ENCODE measurements at places on chromosomes 12 and 14. TPM values are rescaled to one million over a fixed set of nuclear protein-coding genes. Genes with fewer than 3 reads are reported as not detected.
A peak's percentile ranks its signal among the peaks of the same experiment; 100 is the strongest.

SEL1L gene
- 97.6 TPM for total RNA-seq

GPRC5D gene
- total RNA-seq = not detected

KLHL33 gene
- 0.05 TPM for total RNA-seq

WDHD1 gene
- 8.9 TPM for total RNA-seq

LTBP2 gene
- 114 TPM for total RNA-seq

CLEC1A gene
- 0.60 TPM for total RNA-seq

LTBR gene
- total RNA-seq = 91.5 TPM

NTN4 gene
- total RNA-seq = 52.4 TPM

MRPL51 gene
- 245 TPM for total RNA-seq

COL2A1 gene
- total RNA-seq = not detected

ADAM21 gene
- total RNA-seq = 0.56 TPM

RPL10L gene
- not detected for total RNA-seq

NUP37 gene
- 53.9 TPM for total RNA-seq

SDS gene
- not detected for total RNA-seq

PTPRQ gene
- total RNA-seq = 4.8 TPM

IFNG-AS1 gene
- total RNA-seq = not detected

WNT1 gene
- total RNA-seq = not detected

PELI2 gene
- total RNA-seq = 5.5 TPM

DNA sequence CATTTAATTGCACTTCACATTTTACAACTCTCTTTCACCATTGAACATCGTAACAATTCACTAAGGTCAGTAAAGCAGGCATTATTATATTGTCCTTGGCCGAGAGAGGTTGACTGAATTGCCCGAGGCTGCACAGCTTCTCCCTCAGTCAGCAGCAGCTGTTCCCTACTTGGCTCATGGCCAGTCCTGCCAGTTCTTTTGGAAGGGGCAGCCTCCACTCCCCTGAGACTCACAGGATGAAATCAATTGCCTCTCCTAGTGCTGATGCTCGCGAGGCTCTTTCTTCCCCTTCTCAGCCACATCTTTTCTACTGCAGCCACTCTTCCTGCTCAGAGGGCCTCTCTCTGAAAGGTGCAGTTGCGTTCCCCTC is 79.9 kb upstream of the KCNA1 start:
- no peak for DNase-seq

- DNase-seq = no peak
Observed at GRCh38 chr12:92571169-92571568, 131.6 kb upstream of the PLEKHG7 start.

GRCh38 chr14:33120341-33120740 is 181.7 kb downstream of the NPAS3 start:
- peak; percentile 4 for DNase-seq

- DNase-seq = peak; percentile 78
Observed at GRCh38 chr14:102323102-102323501, 3.6 kb downstream of the ZNF839 start.

GRCh38 chr14:104976198-104977007 is 1.8 kb downstream of the AHNAK2 start:
- peak; percentile 71 for DNase-seq

GRCh38 chr12:45338272-45338671 is 122.4 kb downstream of the ANO6 start:
- DNase-seq = no peak

GRCh38 chr12:2582631-2583030 is 212.1 kb upstream of the FKBP4 start:
- DNase-seq = no peak

DNA sequence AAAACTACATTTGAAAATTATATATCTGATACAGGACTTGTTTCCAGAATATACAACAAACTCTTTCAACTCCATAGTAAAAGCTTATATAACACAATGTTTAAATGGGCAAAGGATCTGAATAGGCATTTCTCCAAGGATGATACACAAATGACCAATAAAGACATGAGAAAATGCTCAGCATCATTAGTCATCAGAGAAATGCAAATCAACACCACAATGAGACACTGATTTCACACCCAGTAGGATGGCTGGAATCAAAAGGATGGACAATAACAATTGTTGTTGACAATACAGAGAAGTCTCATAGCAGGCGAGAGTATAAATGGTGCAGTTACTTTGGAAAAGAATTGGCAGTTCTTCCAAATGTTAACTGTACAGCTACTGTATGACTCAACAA is 394.9 kb downstream of the BCL11B start:
- no peak for DNase-seq

GRCh38 chr14:50985124-50985858 is 41.0 kb upstream of the PYGL start:
- no peak for DNase-seq

DNA sequence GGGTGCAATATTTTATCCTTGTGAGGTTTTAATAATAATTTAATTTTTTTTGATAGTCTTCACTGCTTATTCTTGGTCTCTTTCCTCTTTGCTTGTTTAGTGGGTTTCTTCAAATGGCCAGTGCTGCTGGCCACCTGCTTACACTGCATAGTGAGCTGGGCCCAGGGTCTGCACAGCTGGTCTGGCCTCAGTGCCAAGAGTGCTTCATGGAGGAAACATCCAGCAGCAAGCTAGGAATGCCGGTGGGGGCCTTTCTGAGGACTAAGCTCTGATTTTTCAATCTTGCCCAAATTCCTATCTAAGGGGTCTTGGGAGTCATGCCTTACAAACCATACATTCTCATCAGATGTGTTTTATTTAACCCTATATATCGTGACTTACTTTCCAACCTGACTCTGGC is 13.3 kb upstream of the BDKRB2 start:
- no peak for DNase-seq

- no peak for DNase-seq
Observed at GRCh38 chr12:7092986-7093460, 778 bp upstream of the C1R start.

DNA sequence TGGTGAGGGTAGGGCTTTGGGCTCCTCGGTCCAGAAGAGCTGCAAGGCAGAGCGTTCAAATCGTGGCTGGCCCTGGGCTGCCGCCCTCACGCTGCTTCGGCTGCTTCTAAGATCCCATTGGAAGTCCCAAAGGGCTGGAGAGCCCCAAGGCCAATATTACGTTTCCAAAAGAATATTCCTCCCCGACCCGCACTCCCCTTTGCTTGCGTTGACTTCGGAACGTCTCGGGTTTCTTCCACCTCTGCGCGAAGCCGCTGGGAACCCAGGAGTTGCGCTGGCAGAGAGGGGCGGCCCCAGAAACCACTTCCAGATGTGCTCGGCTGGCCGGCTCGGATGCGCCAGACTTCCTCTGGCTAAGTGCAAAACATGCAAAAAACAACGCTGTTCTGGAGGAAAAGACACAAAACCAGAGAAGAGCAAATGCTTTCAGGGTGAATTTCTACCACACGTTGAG is at the start of gene GLT8D2:
Gene GLT8D2, minus strand, starts transcription at position 285 of the 454 bp plus-strand sequence. CDS start 30,539 bp downstream, outside the sequence.
- DNase-seq = peak; percentile 77

DNA sequence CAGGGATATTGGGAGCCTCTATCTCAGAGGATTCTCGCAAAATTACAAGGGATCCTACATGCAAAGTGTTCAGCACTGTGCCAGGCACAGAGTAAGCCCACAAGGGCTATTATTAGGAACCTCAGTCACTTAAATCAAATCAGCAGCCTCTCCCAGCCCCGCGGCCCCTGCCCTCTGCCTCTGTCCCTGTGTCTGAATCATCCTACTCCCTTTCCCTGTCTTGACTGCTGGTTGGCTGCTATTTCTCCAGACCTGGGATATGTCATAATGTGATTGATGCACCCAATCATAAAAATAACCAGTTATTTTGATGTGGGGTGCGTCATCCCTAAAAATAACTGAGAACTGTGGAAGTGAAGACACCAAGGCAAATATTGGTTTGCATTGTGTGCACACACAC is 176.3 kb downstream of the KSR2 start:
- no peak for DNase-seq

- no peak for DNase-seq
Observed at GRCh38 chr14:50600849-50601248, 40.9 kb downstream of the ATL1 start.

DNA sequence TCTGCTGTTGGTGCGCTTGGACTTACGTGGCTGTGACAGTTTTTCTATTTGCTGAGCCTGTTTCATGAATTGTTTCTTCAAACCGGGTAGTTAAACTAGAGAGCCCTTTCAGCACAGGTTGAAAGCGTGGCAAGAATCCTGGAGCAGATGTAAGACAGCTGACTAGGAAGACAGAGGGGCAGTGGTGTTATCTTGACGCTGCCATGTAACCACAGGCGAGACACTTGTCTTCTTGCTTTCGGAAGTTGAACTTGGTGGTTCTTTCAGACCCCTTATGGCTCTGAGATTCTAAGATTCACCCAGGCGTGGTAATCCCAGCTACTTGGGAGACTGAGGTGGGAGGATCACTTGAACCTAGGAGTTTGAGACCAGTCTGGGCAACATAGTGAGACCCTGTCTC is 4.3 kb downstream of the EMP1 start:
- DNase-seq = no peak

GRCh38 chr14:68806526-68807147 is 13.8 kb upstream of the ZFP36L1 start:
- DNase-seq = no peak

GRCh38 chr14:106681161-106681560 is 1154.8 kb downstream of the TMEM121 start:
- DNase-seq = no peak

DNA sequence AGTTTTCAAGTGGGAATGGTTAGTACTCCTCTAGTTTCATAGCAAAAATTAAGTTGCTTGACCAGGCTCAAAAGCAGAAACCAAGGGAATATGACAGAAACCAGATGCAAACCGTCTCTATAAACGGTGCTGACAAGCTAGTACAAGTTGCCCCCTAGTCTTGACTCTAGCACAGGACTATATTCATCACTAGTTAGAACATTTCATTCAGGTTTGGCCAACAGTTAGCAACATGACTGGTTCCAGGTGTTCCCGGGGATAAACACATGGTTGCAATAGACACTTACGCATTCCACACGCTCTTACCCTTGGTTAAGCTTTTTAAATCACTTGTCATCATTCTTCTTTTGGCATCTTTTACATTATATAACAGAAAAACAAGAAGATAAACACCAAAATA is 103.6 kb downstream of the SCFD1 start:
- no peak for DNase-seq

- peak; percentile 53 for DNase-seq
Observed at GRCh38 chr14:68248481-68249255, 429.1 kb downstream of the RAD51B start.

- DNase-seq = peak; percentile 86
Observed at GRCh38 chr14:72638021-72638420, 255.9 kb downstream of the DPF3 start.

- no peak for DNase-seq
Observed at GRCh38 chr12:65511912-65512311, 233.4 kb downstream of the MSRB3 start.

- peak; percentile 57 for DNase-seq
Observed at GRCh38 chr12:11814374-11814773, 164.9 kb downstream of the ETV6 start.

DNA sequence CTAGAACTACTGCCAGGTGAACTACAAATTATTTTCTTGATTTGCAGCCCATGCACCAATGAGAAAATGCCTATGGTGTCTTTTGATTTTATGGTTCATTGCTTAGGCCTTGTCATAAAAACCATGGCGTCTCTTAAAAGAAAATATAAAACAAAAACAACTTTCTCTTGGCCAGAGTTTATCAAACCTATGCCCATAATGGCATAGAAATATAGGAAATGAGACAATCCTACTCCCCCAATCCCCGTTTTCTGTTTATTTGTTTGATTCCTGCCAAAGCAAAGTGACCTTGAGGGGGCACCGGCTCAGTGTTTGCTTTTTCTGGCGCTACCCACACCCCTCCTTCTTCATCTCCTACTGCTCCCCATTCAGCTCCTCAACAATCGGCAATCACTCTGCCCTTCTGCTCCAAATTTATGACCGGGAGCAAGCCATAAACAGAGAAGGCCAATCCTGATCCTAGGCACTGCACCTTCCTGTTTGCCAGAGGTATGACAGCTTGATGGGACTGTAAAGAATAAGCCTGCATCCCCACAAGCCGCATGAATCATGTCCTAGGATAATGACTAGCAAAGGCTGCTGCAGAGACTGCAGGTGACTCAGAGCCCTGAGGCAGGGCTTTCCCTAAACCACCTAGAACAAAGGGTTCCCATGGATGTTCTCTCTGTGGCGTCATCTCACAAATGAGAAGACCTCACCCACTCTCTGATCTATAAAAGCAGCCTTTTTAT is 874.9 kb downstream of the NRXN3 start:
- peak; percentile 94 for DNase-seq

- DNase-seq = no peak
Observed at GRCh38 chr12:96526110-96526509, 36.7 kb downstream of the CFAP54 start.

GRCh38 chr12:54126696-54127537 is 61.9 kb downstream of the SMUG1 start:
- no peak for DNase-seq

DNA sequence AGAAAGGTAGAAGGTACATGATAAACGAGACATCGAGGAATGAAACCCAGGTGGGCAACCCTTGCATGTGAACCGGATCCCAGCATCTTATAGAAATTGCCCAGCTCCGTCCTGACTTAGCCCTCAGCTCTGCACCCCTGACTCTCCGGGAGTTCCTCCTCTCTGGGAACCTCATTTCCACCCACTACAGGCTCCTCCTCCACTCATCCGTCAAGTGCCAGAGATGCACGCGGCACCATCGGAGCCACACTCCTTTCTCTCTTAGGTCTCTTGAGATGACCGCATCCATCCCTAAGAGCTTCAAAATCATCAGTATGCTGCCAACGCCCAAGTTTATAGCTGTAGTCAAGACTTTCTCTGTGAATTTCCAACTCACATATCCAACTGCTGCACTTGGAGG is 84.7 kb downstream of the TTC7B start:
- DNase-seq = no peak

DNA sequence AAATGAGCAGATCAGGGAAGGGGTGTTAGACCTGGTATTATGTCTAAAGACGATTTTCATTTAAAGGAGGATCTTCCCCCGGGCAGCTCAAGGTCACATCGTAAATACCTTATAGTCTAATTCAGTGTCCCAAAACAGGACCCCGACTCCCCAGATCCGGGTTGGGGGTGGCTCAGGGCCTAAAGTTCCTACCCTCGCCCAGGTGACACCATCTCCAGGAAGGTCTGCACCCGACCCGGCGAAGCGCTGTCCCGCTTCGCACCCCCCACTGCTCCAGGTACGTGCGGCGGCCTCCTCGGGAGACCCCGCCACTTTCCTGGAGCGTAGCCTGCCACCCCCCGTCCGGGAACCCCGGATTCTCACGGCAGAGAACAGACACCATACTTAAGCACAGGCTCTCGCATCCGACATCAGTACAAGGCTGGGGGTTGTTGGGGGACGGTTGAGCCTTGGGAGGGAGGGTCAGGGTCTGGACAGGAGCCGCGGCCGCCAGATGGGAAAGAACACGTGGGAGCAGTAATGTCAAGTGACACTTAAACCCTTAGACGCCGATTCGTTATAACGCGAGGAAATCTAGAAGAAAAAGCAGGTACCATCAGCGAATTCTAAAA is 556 bp downstream of the TIMM9 start:
- DNase-seq = peak; percentile 37

GRCh38 chr12:123983822-123984485 is 10.9 kb downstream of the ZNF664 start:
- DNase-seq = peak; percentile 53

Measured in HFFc6 (cell line).